ENCODE measurements at places on chromosomes 5 and 9. TPM values are rescaled to one million over a fixed set of nuclear protein-coding genes. Genes with fewer than 3 reads are reported as not detected.

- no peak for DNase-seq
- no peak overlapping the region for H3K27ac ChIP-seq
- H3K27me3 ChIP-seq = no peaks in the 10 kb centered on the region
- H3K4me3 ChIP-seq = no peak overlapping the region
- H3K36me3 ChIP-seq = no peaks in the 10 kb centered on the region
These were observed 398.2 kb downstream of the EFNA5 start for GRCh38 chr5:107272509-107272908.

DNA sequence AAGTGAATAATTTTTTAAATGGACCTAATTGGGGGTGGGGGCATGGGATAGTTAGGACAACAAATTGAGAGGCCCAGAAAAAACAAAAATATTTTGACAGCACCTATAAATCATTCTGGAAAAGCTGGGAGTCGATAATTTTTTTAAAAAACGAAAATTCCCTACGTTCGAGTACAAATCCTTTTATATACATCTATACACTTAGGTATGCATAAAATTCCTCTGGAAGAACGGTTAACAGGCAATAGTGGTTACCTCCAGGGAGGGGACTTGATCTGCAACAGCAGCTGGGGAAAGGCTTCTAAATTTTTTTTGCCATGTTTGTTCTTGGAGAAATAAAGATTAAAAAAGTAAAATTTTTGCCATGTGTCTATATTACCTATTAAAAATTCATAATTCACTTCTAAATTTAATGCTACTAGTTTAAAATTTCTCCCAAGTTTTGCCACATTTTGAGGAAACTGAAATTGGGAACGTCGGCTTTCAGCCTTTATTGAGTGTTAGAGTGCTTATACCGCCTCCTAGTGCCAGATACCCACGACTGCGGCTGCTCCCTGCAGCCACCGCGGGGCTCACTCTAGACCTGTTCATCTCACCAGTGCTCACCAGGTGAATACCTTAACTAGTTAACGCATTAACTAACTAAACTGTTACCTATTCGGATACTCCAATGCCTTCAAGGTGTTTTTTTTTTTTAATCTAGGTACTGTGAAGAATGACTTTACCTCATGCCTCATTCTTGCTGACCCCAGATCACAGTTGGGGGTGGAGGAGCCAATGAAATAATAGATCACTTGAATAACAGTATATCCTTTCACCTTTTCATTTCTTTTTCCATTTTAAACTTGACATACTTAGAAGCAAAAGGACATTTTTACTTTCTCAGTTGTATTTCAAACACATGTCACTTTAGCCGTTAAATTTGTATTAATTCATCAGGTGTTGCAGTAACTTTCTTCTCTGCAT lies 1.8 kb upstream of the BHMT start:
- no peak overlapping the region for H3K27ac ChIP-seq
- H3K4me3 ChIP-seq = no peak overlapping the region
- peaks cover 43% of the 10 kb centered on the region for H3K27me3 ChIP-seq
- no peaks in the 10 kb centered on the region for H3K4me1 ChIP-seq
- no peaks in the 10 kb centered on the region for H3K36me3 ChIP-seq
- DNase-seq = no peak

GRCh38 chr9:136741883-136742571 lies 713 bp downstream of the LCN10 start:
- H3K27ac ChIP-seq = no peak overlapping the region
- no peaks in the 10 kb centered on the region for H3K4me1 ChIP-seq
- peaks cover 5% of the 10 kb centered on the region for H3K27me3 ChIP-seq
- no peak for DNase-seq

DNA sequence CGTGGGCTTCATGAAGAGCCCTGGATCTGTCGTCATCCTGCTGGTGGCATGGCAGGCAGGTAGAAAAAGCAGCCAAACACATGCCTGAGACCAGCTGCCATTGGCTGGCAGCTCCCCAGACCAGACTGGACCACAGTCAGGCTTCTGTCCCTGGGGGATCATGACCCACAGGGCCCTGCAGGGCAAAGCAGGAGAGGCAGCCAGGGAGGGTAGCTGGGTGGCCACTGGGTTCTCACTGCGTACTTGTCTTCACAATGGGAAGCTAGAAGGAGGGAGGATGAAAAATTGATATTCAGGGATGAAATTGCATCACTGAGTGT lies 67.8 kb upstream of the GARNL3 start:
- no peaks in the 10 kb centered on the region for H3K4me1 ChIP-seq
- no peak overlapping the region for H3K27ac ChIP-seq
- no peaks in the 10 kb centered on the region for H3K27me3 ChIP-seq
- no peak for DNase-seq

DNA sequence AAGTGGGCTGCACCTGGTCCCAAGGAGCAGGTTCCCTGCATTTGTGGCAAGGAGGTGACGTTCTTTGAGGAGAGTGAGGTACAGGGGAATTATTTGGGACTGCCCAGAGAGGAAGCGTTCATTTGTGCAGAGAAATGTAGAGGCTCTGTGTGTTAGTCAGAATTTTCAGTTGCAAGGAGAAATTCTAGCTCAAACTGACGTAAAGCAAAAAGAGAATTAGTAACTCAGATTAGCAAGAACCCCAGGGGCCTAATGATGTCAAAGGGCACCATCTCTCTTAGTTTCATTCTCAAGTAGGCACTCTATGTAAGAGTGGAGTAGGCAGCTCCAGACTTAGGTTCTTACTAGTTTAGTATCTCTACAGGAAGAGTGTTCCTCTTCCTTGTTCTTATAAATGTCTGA lies 2.4 kb upstream of the TXN start:
- no peak overlapping the region for H3K4me3 ChIP-seq
- peaks cover 23% of the 10 kb centered on the region for H3K4me1 ChIP-seq
- no peak overlapping the region for H3K27ac ChIP-seq
- H3K36me3 ChIP-seq = no peaks in the 10 kb centered on the region

DNA sequence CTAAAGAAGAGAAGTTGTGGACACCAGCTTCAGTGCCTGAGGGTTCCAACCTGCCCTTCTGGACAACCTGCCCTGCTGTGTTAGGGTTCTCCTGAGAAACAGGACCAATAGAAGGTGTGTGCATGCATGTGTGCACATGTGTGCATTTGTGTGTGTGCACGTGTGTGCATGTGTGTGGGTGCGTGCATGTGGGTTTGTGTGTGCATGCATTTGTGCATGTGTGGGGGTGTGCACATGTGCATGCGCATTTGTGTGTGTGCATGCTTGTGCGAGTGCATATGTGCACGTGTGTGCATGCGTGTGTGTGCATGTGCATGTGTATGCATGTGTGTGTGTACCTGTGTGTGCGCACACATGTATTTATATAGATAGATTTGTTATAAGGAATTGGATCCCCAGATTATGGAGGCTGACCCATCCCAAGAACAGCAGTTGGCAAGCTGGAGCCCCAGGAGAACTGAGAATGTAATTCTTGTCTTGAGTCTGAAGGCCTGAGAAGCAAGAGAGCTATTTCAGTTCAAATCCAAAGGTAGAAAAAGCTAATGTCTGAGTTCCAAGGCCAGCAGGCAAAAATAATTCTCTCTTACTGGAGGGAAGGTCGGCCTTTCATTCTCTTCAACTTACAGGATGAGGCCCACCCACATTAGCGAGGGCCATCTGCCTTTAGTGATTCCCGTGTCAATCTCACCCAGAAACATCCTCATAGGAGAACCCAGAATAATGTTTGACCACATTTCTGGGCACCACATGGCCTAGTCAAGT lies 62.9 kb upstream of the SYNPO start:
- H3K27ac ChIP-seq = no peak overlapping the region
- no peaks in the 10 kb centered on the region for H3K4me1 ChIP-seq
- peaks cover 3% of the 10 kb centered on the region for H3K27me3 ChIP-seq
- no peaks in the 10 kb centered on the region for H3K36me3 ChIP-seq
- no peak for DNase-seq
- no peak overlapping the region for H3K4me3 ChIP-seq

GRCh38 chr5:10904862-10905432 lies 143.9 kb upstream of the DAP start:
- H3K27ac ChIP-seq = no peak overlapping the region
- no peak overlapping the region for H3K4me3 ChIP-seq
- H3K4me1 ChIP-seq = peaks cover 6% of the 10 kb centered on the region
- H3K36me3 ChIP-seq = no peaks in the 10 kb centered on the region
- no peaks in the 10 kb centered on the region for H3K27me3 ChIP-seq

GRCh38 chr5:145787001-145787400 lies 48.1 kb downstream of the PRELID2 start:
- no peak overlapping the region for H3K27ac ChIP-seq
- no peaks in the 10 kb centered on the region for H3K4me1 ChIP-seq
- no peak overlapping the region for H3K4me3 ChIP-seq
- no peaks in the 10 kb centered on the region for H3K36me3 ChIP-seq
- DNase-seq = no peak
- no peaks in the 10 kb centered on the region for H3K27me3 ChIP-seq

GRCh38 chr9:12922224-12922866 lies 147.5 kb downstream of the LURAP1L start:
- H3K36me3 ChIP-seq = no peaks in the 10 kb centered on the region
- H3K4me1 ChIP-seq = no peaks in the 10 kb centered on the region
- no peak overlapping the region for H3K4me3 ChIP-seq
- H3K27me3 ChIP-seq = no peaks in the 10 kb centered on the region
- DNase-seq = no peak

DNA sequence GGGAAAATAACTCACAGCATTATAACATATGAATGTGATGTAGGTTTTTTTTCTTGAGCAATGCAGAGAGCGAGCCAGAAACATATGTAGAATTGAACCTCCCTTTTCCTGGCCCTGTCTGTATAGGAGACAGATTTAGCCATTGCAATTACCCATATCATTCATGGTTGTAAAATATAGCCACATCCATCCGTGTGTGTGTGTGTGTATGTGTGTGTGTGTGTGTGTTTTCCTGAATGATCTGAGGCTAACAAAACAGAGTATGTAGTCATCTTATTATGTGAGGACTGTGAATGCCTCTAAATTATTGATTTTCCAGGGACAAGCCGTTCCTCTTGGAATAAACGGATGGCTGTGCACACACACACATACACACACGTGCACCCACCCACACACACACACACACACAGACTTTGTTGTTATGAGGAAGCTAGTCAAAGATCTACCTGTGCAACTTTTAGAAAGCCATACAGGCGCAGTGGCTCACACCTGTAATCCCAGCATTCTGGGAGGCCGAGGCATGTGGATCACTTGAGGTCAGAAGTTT lies 11.7 kb upstream of the DENND1A start:
- DNase-seq = no peak
- no peak overlapping the region for H3K27ac ChIP-seq
- H3K4me3 ChIP-seq = no peak overlapping the region
- no peaks in the 10 kb centered on the region for H3K4me1 ChIP-seq

- H3K4me3 ChIP-seq = no peak overlapping the region
- DNase-seq = no peak
- no peak overlapping the region for H3K27ac ChIP-seq
- no peaks in the 10 kb centered on the region for H3K27me3 ChIP-seq
These were observed 54.8 kb upstream of the ANGPTL2 start for GRCh38 chr9:127177231-127177630.

DNA sequence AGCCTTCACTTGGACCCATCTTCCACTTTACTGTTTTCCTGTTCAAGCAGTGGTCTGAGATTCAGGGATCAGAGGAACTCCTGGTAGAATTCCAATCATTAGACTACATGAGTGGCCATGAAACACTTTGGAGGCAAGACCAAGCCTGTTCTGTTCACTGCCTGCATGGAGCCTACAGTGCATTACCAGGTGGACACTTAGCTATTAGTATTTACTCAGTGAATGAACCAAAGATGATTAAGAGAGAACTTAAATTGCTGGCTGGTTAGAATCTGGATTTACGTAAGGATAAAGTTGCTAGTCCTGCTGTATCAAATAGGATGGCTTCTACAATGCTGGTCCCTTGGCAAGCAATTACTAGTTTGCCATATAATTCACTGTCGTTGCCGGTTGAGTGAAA lies 245.5 kb downstream of the ARRDC3 start:
- no peak overlapping the region for H3K4me3 ChIP-seq
- DNase-seq = no peak
- no peaks in the 10 kb centered on the region for H3K4me1 ChIP-seq
- H3K27ac ChIP-seq = no peak overlapping the region
- no peaks in the 10 kb centered on the region for H3K36me3 ChIP-seq

DNA sequence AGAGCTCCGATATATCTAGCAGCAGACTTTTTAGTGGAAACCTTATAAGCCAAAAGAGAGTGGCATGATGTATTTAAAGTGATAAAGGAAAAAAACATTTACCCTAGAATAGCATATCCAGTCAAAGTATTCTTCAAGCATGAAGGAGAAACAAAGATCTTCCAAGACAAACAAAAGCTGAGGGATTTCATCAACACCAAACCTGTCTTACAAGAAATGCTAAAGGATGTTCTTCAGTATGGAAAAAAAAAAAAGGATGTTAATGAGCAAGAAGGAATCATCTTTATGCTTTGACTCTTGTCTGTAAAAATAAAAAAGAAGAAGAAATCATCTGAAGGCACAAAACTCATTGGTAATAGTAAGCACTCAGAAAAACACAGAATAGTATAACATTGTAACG lies 338.2 kb downstream of the TLE1 start:
- no peaks in the 10 kb centered on the region for H3K36me3 ChIP-seq
- H3K4me3 ChIP-seq = no peak overlapping the region
- no peaks in the 10 kb centered on the region for H3K4me1 ChIP-seq

DNA sequence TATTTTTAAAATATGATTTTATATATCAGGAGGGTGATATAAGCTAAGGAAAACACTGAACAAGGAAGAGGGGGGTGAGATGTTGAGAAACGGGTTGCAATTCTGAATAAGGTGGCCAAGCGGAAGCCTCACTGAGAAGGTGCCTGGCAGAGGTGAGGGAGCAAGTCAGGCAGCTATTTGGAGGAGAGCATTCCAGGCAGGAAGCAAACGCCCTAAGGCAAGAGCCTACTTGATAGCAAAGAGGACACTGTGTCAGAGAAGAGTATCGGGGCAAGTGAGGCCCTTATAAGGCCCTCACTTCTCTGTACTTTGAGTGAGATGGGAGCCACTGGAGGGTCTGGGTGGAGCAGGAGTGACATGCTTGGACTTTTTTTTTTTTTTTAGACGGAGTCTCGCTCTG lies 8.0 kb upstream of the CTNNA1 start:
- no peaks in the 10 kb centered on the region for H3K4me1 ChIP-seq
- H3K36me3 ChIP-seq = no peaks in the 10 kb centered on the region
- H3K27me3 ChIP-seq = no peaks in the 10 kb centered on the region

GRCh38 chr5:52859628-52860027 lies 71.9 kb downstream of the ITGA1 start:
- H3K27ac ChIP-seq = no peak overlapping the region
- no peak overlapping the region for H3K4me3 ChIP-seq
- H3K36me3 ChIP-seq = no peaks in the 10 kb centered on the region

DNA sequence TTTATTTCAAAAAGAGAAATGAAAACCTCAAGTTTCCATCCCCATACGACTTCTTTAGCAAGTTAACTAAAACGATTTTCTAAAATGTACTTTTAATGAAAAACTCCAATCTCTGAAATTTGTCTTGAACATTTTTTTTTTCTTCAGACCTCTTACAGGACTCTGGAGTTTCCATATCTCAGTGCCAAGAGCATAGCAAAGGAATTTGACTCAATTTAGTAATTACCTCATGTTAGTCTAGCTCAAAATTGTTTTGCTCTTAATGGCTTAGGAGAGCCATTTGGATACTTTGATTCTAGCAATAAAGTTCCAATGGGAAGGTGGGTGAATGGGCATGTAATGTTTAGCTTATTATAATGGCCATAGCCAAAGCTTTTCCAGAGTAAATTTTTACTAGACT lies 26.0 kb upstream of the SPATA31D4 start:
- no peaks in the 10 kb centered on the region for H3K36me3 ChIP-seq
- H3K27ac ChIP-seq = no peak overlapping the region
- H3K4me3 ChIP-seq = no peak overlapping the region
- H3K4me1 ChIP-seq = no peaks in the 10 kb centered on the region

GRCh38 chr5:95940758-95941682 lies 20.6 kb downstream of the ELL2 start:
- no peaks in the 10 kb centered on the region for H3K4me1 ChIP-seq
- no peaks in the 10 kb centered on the region for H3K27me3 ChIP-seq
- DNase-seq = no peak
- H3K4me3 ChIP-seq = no peak overlapping the region

SLC4A9 gene
- not detected for total RNA-seq

CD274 gene
- total RNA-seq = 29.7 TPM

SLC1A3 gene
- 0.44 TPM for total RNA-seq

KCNT1 gene
- total RNA-seq = not detected

TNPO1 gene
- 298 TPM for total RNA-seq
